Left renal cortex interstitium (tissue), 4 donors: ENCODE measurements at places on chromosomes 16 and 17. TPM values are rescaled to one million over a fixed set of nuclear protein-coding genes. Genes with fewer than 3 reads are reported as not detected.
A peak's percentile ranks its signal among the peaks of the same experiment; 100 is the strongest.

Gene RAB26
- 4.6 TPM for polyA plus RNA-seq

Gene ABI3
- polyA plus RNA-seq = 5.2 TPM

Gene TMIGD1
- polyA plus RNA-seq = 0.89 TPM

Gene TBC1D3G
- polyA plus RNA-seq = not detected

Gene ZNF385C
- polyA plus RNA-seq = 7.6 TPM

Gene HEATR9
- polyA plus RNA-seq = 0.16 TPM

Gene PTX4
- polyA plus RNA-seq = not detected

Gene GUCY2D
- 0.40 TPM for polyA plus RNA-seq

Gene MOSMO
- 17.5 TPM for polyA plus RNA-seq

GRCh38 chr17:12547831-12548230 is 117.9 kb upstream of the MYOCD start:
- no peak for DNase-seq

- no peak for DNase-seq
Observed at GRCh38 chr17:36825951-36826350, 111.3 kb upstream of the LHX1 start.

GRCh38 chr17:60622961-60623360 is 23.0 kb downstream of the PPM1D start:
- no peak for DNase-seq

- peak; percentile 23 for DNase-seq
Observed at GRCh38 chr16:13471036-13471435, 448.9 kb upstream of the ERCC4 start.

DNA sequence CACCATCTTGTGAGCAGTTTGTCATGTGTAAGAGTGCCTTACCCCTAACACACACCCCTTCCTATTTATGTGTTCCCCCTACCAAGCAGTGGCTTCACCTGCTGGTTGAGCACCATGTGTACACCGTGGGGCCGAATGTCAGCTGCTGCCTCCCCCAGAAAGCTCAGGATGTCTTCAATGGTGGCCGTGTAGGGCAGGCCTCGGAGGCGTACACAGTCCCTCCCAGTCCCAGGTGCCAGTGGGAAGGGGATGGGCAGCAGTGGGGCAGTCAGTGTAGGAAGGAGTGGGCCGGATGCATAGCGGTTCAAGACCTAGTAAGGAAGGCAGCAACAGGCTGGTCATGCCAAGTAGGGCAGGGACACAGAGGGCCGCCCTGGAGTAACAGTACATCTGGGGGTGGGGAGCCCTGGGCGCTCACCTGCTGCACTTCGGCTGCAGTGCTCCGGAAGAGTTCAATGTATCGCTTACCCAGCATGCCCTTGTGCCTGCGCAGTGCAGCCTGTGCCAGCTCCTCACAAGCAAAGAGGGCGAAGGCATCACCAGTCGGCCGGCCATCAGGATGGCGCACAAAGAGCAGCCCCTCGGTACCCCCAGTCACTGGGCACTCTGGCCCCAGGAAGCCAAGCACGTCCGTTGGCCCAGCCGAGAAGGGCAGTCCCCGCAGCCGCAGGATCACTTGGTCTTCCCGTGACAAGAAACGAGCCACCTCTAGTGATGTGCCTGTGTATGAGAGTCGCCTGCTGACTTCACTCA is 4.4 kb downstream of the ESRP2 start:
- DNase-seq = no peak

- DNase-seq = no peak
Observed at GRCh38 chr16:47004652-47005051, 31.2 kb upstream of the DNAJA2 start.

- no peak for DNase-seq
Observed at GRCh38 chr17:1839516-1839915, 9.7 kb downstream of the RPA1 start.

- DNase-seq = no peak
Observed at GRCh38 chr16:27639561-27640276, 89.8 kb downstream of the KATNIP start.

- DNase-seq = no peak
Observed at GRCh38 chr16:85659336-85659735, 29.4 kb downstream of the GINS2 start.

DNA sequence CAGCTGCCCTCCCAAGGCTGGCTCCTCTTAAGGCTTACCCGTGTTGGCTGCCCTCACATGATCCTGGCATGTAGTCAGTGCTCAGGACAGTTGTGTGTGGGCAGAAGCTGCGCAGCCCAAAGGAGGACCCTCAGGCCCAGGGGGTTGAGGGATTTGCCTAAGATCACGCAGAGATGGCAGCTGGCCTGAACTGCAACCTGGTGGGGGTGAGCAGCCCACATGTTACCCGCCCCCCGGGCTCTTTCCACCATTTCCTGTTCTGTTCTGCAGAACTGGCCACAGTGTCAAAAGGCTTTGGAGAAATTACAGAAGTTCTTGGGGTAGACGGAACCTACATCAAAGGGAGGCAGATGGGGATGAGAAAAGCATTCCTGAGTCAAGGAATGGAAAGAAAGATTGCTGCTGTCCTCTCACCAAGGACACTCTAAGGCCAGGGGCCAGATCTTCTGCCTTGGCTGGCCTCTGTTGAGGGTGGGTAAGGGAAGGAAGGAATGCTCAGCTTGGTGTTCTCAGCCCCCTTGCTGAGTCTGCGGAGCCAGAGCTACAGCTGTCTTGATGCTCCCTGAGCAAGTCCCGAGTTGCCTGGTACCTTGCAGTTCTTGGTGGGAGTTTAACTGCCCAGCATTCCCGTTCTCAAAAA is 53.0 kb downstream of the EPN2 start:
- DNase-seq = no peak

DNA sequence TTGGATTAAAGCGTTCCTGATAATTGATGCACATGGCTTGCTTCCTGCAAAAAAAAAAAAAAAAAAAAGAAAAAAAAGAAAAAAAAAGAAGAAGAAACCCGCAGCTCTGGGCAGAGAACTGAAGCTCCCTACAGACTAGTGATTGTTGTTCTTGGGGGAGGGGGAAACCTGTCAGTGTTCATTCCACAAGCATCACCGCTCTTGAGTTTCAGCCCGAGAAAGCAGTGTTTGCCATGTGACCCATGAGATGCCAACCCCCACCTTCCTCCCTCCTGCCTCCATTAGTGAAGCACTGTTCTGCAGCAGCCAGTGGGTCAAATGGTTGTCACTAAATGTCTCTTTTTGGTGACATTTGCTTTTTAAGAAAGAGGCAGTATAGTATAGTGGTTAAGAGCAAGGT is 1.7 kb downstream of the USP43 start:
- DNase-seq = no peak

DNA sequence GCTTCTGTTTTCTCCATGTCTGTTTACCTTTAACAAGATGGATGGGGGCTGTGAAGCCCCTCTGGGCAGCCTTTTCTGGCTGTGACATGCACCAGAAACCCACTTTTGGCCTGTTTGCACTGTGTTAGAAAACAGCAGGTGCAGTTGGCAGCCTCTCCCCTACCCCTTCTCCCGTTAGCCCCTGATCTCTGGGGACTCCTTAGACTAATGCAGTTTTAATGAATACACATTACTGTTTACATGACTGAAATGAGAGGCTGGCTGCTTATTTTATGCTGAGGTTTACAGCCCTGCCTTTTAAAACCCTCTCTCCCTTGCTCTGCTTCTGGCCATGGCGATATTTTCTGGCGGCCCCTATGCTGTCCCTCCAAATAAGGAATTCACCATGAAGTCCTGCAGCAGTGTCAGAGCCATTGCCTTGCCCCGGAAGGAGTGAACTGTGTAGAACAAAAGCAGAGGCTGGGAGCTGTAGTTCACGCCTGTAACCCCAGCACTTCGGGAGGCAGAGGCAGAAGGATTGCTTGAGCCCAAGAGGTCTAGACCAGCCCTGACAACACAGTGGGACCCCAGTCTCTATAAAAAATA is 79.3 kb downstream of the PRKCB start:
- no peak for DNase-seq

GRCh38 chr16:3431779-3432219 is 11.5 kb downstream of the ZNF597 start:
- DNase-seq = no peak

DNA sequence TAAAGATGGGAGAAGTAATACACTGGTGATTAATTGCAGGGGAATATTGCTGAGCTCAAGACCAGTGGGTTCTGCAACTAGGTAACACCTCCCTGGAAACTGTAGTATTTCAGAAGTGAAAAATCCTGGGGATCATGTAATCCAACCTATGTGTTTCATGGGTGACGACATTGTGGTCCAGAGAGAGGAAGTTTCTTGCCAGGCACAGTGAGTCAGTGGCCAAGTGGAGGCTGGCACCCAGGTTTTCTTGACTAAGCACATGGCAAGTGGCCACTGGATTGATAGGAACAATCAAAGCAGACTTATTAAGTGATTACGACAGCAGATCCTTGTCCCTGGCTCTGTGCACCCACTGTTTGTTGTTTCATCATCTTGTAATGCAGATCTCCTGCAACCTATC is 14.6 kb upstream of the CIITA start:
- no peak for DNase-seq

GRCh38 chr16:83110269-83110668 is 483.5 kb downstream of the CDH13 start:
- no peak for DNase-seq
